ENCODE measurements at places on chromosomes 11 and 22. TPM values are rescaled to one million over a fixed set of nuclear protein-coding genes. Genes with fewer than 3 reads are reported as not detected.
A peak's percentile ranks its signal among the peaks of the same experiment; 100 is the strongest.

DNA sequence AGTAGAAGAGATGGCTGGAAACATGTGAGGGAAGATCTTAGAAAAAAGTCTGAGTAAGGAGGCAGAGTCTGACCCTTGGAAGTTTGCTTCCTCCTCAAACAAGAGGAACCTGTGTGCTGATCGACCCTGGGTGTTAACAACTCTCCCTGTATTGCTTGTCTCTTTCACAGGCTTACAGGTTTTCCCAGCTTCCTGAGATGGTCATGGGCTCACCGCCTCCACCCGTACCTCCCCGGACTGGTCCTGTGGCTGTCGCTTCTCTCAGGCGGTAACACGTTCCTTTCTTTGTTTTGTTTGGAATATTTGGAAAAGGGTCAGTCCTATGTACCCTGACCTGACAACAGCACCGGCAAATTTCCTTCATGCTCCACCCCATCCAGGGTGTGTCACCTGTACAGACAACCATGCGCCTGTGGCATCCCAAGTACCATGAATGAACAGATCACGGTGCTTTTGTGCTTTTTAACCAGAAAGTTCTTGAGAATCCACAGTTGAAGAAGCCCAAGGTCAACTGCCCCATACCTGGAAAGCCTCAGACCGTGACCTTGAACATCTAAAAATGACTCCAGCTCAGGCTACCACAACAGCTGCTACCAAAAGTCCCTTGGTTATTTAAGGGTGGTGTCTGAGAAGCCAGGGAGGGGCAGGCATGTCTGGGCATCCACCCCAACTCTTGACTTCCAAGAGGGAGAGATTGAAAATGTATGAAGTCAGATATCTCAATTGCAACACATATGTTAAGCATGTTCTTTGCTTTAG, 44.6 kb downstream of the C11orf91 start:
- no peak for DNase-seq

GRCh38 chr11:12472401-12473005, 95.1 kb downstream of the PARVA start:
- no peak for DNase-seq

DNA sequence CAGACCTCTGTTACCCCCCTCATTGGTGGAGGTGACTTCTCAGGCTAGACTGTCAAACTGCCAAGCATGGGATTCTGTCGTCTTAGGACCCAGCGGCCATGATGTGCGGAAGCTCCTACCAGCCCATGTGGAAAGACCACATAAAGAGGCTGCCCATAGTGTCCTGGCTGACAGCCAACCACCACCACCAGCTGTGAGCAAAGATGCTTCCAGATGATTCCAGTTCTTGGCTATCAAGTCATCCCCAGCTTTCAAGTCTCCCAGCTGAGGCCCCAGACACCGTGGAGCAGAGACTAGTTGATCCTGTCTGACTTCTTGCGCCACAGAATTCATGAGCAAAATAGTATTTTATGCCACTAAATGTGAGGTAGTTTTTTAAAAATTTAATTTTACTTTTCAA, 32.9 kb downstream of the SCUBE1 start:
- no peak for DNase-seq

DNA sequence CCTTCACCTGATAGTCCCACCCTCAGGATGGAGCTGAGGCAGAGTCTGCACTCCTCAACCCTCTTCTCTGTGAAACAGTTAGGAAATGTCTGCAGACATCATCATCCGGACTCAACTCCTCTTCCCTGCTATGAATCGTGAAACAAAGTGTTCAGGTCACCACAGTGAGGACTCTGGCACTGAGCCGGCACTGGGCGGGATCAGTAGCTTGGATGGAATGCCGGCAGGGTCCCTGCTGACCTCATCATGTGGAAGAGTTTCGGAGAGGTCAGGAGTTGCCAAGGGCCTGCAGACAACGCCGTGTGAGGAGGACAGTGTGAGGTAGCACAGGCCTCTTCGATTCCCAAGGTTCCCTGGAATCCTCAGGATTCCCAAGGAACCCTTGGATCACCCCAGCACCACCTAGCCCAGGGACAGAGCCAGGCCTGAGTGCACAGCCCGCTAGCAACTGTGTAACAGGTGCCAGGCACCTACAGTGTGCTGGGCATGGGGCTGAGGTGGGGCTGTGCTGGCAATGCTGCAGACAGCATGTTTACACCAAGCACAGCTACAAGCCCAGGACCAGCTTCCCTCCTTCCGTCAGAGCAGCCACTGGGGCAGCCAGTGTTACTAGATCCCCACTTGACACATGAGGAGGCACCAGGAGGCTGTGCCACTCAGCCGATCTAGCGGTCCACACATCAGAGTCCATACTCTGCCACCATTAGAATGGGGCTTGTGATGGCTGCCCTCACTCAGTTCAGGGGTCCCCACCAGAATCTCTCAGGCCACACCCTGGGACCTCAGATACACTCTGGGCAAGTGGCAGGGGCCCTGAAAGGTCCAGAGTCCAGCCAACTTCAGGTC, 693 bp upstream of the LINC01488 start:
- DNase-seq = no peak

GRCh38 chr11:1218788-1219445, 3.9 kb upstream of the MUC5B start:
- DNase-seq = no peak

GRCh38 chr22:43262990-43263644, 76.2 kb upstream of the TTLL12 start:
- DNase-seq = peak; percentile 66

GRCh38 chr11:55658031-55658573, 3.9 kb upstream of the OR4C6 start:
- DNase-seq = no peak

GRCh38 chr22:17955590-17956379, 68.6 kb downstream of the MICAL3 start:
- DNase-seq = no peak

- no peak for DNase-seq
Measured at GRCh38 chr11:72330131-72330727, 86.3 kb upstream of the PHOX2A start.

GRCh38 chr11:64934682-64935358, 873 bp downstream of the GPHA2 start:
- peak; percentile 19 for DNase-seq

- DNase-seq = no peak
Measured at GRCh38 chr11:131977854-131978253, 607.4 kb downstream of the NTM start.

The GLYATL2 gene
- polyA plus RNA-seq = 1.9 TPM
